Left renal cortex interstitium (tissue), 4 donors: ENCODE measurements at places on chromosomes 7 and 10.

DNA sequence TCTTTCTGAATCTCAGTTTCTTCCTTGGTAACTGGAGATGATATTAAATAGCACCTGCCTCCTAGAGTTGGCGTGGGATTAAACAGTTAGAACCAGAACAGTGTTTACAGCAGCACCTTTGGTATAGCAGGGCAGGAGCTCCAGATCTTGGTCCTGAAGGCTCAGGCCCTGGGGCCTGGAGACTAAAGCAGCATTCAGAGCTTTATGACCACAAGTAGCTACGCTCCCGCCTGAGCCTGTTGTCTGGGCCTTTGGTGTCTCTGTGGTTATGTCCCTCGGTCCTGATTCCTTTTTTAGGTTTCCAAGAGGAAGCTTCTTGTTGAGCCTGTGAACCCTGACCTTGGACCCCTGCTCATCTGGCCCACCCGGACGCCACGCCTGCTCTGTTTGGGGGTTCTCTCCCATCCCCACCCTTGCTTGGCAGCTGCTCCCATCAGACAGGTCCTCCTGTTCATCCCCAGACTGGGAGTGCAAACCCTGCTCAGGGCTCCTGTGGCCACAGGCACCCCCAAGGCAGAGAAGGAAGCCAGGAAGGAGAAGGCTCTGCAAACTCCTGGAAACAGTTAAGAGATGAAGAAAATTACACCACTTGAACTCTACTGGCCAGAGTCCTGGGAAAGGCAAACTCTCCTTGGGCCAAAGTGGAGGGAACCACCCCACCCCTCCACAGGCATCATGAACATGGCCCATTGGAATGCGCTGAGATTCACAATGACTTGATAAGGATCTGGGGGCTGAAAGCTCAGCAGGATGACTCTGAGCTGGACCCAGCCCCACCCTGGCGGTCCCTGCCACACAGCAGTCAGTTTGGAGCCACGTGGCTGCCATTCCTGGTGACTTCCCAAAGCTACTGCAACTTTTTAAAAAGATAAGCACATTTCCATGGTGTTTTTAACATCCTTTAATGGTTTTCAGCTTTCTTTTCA is 50.1 kb upstream of the TMEM72 start:
- DNase-seq: no peak

GRCh38 chr7:49479936-49480544 is 293.4 kb upstream of the VWC2 start:
- DNase-seq: no peak

DNA sequence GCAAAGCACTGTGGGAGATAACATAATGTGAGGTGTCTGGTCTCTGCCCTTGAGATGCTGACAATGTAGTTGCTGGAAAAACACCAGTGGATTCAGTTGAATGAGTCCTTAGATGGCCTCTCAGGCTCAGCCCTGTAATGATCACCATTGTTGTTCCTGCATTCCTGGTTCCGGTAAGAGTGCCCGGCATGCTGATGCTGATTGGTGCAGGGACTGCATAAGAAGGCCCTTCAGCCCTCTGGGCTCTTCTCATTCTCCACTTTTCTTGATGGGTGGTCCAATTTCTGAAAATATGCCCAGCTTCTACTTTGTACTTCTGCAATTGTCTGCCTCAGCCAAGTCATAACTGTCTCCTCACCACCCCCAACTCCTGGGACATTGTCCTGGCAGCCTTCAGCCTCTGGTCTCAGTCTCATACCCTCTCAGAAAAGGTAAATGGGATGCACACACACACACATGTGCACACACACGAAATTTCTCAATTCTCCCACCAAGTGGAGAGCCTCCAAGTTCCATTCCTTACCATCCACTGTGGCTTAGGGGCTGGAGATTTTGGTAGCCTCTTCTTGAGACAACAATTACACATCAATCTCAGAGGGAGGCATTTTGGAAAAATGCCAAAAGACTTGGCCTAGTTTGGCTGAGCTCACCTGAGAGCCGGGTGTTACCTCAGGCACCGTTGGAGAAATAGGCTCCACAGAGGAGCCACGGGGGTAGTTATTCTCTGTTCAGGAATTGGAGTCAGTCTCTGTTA is 314.9 kb downstream of the RPS24 start:
- no peak for DNase-seq

DNA sequence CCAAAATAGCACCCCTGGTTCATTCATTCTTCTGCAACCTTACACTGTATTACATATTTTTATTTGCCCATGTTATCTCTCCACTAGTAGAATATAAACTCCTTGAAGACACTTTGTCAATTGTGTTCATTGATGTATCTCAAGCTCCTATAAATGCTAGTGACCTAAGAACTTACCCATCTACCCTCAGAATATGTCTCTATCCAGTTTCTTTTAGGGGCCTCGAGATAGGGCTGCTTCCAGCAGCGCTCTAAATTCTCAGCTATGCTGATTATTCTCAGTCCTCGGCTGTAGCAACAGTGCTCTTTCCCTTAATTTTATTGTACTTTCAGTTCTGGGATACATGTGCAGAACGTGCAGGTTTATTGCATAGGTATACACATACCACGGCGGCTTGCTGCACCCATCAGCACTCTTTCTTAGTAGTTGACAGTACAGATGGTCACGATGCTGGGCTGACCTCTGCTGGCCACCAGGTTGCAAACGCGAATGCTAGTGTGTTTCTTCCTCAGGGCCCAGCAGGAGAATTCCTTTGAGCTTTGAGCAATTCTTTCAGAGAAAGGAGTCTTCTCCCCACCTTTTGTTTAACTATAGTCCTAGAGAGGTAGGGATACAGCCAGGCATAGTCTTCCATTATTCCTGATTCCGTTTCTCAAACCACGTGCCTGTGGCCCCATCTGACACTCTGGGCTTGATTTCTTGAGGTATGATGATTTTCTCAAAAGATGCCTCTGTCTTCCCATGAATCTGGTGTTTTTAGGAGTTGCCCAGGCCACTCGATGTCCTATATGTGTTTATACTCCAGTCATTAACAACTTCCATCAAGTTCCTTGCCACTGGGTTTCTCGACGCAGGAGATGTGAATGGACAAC is 49.1 kb upstream of the CDC14C start:
- peak; percentile 18 for DNase-seq

GRCh38 chr7:99393355-99394187 is 14.8 kb downstream of the PDAP1 start:
- DNase-seq: no peak

DNA sequence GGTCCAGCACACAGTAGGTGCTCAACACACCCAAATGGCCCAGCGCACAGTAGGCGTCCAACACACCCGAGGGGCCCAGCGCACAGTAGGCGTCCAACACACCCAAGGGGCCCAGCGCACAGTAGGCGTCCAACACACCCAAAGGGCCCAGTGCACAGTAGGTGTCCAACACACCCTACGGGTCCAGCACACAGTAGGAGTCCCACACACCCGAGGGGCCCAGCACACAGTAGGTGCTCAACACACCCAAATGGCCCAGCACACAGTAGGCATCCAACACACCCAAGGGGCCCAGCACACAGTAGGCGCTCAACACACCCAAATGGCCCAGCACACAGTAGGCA is 80.8 kb downstream of the FOXL3 start:
- no peak for DNase-seq

DNA sequence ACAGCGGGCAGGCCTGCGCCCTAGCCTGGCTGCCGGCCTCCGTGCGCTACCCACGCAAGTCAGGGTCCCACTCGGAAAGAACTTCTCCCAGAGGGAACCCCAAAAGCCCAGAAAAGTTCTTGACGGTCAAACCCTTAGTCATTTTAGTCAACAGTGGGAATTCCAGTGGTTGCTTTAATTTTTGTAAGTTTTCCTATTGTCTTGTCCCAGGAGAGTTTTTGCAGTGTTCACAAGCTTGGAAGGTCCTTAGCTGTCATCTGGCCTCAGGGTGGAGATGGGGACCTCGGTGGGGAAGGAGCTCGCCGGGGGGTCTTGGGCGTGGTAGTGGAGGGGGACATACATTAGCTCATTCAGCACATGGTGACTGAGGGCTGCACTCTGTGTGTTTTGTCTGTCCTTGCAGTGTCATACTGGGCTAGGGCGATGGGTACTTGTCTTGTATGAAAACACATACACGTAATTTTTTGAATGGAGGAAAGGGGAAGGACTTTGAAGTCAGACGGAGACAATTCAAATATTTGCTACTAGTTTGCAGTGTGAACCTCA is 736 bp downstream of the MINDY4 start:
- no peak for DNase-seq

DNA sequence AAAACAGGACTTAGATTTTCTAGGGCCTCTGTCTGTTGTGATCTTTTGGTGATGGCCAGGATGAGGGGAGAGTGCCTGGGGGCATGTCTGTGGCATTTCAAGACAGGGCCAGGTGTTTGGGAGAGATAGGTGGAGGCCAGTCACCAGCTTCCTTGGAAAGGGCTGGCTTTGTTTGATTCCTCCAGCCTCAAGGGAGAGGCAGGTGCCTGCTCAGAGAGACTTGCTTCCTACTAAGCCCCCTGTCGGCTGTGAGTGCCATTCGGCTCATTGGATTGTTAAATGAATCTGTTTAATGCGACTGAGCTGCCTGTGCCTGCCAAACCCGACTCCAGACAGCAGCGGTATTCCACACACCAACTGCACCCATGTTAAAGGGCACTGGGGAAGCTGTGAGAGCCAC is 304.1 kb upstream of the COBL start:
- no peak for DNase-seq
